ENCODE measurements at places on chromosomes 3 and 15.

GRCh38 chr15:42149493-42150218 is 6.8 kb downstream of the PLA2G4F start:
- no peak for DNase-seq

GRCh38 chr3:111541911-111542483 is at the start of gene CD96:
TSS of gene CD96 (plus strand) at chr3:111542197. CDS start at chr3:111542249, 52 bp downstream.
- no peak for DNase-seq

DNA sequence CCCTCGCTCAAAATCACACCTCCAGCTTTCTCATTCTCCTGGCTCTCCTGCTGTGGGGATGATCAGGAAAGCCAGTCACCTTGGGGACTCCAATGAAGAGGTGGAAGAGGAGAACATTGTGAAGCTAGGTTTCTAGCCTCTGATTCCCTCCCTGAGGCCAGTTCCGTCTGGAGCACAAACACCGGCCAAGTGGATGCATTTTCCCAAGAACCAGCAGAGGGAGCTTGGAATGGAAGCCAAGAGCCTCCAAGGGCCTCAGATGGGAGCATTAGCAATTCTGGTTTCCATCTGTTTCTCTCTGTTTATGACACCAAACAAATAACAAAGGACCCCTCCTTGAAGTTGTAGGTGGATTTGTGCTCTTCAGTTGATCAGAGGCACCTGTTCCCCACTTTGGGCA is 40.6 kb upstream of the NMNAT3 start:
- DNase-seq: no peak

DNA sequence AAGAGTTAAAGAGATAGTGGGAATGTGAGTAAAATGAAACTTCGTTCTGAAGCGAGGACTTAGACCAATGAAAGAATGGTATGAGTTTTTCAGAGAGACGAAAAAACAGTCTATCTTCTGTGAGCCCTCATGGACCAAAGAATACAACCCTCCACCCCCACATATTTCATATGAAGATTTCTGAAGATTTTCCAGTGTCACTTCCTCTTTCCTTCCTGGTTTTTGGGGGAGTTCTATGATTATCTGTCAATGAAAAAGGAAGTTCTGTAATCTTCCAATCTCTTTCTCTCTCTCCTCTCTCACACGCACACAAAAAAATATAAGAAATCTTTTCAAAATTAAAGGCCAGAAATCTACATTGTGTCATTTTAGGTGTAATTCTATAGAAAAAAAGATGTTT is 27.7 kb downstream of the CMSS1 start:
- DNase-seq: no peak

DNA sequence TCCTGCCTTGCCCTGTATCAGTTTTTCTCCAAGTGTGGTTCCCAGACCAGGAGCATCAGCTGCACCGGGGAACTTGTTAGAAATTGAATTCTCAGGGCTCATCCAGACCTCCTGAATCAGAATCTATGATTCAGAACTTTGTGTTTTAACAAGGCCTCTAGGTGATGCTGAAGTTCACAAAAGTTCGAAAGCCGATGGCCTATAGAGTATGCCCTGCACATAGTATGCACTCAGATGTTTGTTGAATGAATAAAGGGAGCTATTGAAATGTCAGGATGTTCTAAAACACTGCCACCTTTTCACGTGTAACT is 664 bp upstream of the LARP6 start:
- no peak for DNase-seq

- no peak for DNase-seq
Measured at GRCh38 chr15:99197856-99198255, 51.5 kb downstream of the TTC23 start.

DNA sequence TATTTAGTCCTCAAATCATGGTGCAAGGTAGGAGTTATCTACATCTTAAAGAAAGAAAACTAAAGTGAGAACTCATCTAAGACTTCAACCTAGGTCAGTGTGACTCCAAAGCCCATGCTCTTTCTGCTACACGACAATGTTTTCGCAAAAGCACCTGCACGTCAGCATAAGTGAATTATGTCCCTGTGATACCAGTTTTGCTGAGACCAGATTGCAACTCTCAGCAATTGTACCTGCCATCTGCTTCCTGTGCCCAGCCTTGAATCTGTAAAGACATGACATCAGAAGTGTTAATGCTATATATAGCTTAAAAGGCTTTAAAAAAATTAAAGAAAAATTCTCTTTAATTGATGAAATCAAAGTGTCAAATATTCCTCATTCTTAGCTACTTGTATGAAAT is 43.4 kb downstream of the RETNLB start:
- DNase-seq: no peak

DNA sequence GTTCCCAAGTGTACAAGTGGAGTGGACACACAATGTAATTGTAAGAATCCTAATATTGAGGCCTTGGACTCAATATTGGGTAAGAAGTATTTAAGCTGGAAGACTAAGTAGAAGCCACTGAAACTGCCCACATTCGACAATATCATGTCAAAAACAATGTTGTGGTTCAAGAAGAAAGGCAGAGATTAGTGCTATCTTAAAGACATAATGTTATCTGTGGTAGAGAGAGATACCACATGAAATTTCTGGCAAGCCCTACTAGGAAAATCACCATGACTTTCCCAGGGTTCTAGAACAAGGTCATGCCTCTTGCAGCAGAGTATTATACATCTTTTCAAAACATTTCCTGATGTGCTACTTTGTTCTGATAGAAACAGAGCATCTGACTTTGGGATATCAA is 192.6 kb downstream of the RAP2B start:
- DNase-seq: no peak

DNA sequence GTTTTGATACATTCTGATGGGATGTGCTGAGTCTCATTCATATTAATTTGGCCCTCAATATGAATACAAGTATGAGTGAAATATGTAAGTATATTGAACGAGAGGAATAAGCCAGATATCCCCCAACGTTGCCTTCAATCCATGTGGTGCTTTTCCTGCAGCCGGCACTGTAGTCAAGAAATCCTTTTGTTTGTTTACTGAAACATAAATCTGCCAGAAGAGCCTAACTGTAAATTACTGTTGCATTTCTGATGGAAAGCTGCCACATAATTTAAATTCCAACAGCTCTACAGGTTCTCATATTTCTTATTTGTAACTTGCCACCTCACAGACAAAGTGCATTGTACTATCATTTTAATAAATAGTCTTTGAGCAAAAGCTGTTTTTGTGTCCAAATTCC is 314.0 kb downstream of the KBTBD8 start:
- no peak for DNase-seq

DNA sequence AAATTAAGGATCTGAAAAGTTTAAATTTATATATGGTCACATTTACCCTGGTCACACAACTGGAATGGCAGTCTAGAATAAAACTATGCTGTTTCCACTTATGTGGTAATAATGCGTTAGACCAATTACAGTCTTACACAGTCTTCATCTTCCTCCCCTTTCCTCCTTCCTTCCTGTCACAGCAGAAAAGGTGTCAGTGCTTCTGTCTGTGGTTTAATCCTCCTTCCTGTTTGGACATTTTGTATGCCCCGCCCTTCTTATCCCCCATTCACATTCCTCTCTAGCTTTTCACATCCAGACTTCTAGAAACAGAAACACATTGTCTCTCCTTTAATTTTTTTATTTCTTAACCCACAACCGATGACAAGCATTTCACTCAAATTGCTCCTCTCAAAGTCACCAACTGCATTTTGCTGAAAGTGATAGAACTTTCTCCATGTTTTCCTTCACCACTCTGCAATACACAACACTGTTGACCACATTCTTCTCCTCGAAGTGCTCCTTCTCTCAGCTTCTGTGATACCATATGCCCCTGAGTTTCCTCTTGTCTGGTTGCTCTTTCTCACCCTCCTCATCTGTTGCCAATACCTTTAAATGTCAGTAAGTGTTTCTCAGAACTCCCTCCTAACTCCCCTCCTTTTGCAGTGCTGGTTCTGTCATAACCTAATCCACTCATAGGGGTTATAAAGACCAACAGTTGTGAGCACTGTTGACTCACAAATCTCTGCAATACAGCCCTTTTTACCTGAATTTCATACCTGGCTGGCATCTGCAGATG is 271.6 kb downstream of the UBE2E2 start:
- no peak for DNase-seq

GRCh38 chr3:179416681-179417080 is 34.6 kb downstream of the GNB4 start:
- no peak for DNase-seq

Data from SW 1271 (cell line).